ENCODE measurements at places on chromosomes 16 and 17. TPM values are rescaled to one million over a fixed set of nuclear protein-coding genes. Genes with fewer than 3 reads are reported as not detected.

Gene ADAD2
- total RNA-seq = not detected

Gene P2RX1
- 0.38 TPM for total RNA-seq

Gene CCL4
- total RNA-seq = not detected

Gene TSPOAP1
- total RNA-seq = not detected

Gene TP53TG3
- total RNA-seq = not detected

Gene TNFRSF17
- total RNA-seq = not detected

Gene PIRT
- total RNA-seq = not detected

Gene GP1BA
- total RNA-seq = not detected

Gene FOXN1
- total RNA-seq = not detected

Data from regular cardiac myocyte (primary cell).